ENCODE measurements at places on chromosomes 5 and 9.

DNA sequence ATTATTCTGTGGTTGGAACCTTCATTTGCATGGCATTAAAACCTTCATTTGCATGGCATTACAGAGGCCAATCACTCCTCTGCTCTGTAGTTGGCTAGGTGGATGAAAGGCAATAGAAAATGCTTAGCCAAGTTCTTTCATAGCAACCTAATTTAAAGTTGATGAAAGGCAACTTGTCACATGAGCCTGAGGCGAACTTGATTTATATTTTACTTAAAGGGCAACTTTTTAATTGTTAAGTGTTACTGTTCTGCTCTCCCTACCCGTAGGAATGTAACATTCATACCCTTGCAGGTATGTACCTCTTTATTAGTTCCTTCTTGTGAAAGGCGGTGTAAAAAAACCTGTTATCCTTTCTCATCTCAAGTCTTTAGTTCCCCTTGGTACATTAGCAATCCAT lies 7.9 kb upstream of the ERMP1 start:
- DNase-seq = no peak

- no peak for DNase-seq
Observed at GRCh38 chr5:137695651-137696428, 40.0 kb downstream of the KLHL3 start.

DNA sequence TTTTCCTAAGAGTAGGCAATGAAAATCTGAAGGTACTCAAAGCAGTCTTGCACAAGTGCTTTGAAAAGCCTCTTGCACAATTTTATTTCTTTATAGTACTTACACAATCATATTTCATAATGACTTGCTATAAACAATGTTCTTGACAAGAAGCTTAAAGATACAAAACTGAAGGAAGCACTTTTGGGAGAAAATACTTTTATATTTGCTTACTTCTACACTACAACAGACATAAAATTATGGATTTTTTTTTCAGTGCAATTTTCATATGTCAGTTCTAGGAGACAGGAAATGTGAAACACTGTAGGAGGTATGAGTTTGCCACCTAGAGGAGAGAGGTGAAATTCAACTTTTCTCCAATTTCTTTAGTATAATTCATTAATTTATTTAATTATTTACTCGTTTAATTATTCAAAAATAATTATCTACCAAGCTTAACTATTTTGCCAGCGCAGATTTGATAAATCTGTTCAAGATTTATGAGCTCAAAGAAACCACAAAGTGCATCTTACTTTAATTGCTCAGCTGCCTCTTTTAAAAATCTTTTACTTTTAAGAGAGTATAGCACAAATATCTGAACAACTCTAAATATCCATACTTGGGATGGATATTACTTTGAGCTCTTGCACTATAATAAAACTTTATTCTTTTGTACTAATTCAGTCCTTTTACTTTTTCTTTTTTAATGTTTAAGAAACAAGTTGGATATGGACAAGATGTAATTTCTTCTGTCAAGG lies 29.0 kb upstream of the CDKN2B start:
- no peak for DNase-seq

GRCh38 chr5:9544502-9545135 lies 1.3 kb downstream of the SEMA5A start:
- no peak for DNase-seq

DNA sequence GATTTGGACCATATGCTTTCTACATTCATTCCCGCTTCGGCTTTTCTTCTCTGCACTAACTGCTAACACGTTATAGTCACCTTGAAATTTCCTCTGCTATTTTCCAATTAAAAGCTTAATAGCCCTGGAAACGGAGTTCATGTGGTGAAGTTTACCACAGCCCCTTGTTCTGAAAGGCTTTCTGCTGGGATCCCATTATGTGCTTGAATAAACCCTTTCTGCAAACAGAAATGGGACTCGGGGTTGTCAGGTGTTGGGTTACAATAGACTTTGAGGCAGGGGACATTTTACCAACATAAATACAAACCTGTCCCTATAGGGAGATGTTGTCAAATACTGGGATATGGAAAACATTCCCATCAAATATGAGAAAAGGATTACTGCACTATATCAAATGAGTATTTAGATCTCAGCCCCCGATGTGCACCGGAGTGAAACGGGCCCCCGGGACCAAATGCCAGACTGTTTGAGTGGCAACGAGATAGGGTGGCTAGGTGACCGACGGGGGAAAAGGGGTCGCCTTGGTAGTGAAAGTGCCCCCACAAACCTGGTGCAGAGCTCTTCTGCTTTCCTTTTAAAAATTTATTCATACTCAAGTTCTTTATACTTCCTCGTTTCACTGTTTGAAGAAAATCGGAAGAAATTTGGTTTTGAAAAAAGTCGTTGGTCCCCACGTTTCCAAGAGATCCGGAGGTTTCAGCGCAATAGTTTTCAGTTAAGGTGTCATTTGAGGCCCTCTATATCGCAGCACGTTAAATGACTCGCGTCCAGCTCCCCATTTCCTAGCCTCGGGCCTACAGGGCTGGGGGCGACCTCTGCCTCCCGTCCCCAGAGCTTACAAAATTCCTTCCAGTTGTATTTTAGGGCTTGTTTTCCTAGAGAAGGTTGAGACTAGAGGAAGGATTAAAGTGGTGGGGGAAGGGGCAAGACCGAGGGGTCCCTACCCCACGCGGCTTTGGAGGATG lies 2.1 kb upstream of the DMRT3 start:
- DNase-seq = no peak

DNA sequence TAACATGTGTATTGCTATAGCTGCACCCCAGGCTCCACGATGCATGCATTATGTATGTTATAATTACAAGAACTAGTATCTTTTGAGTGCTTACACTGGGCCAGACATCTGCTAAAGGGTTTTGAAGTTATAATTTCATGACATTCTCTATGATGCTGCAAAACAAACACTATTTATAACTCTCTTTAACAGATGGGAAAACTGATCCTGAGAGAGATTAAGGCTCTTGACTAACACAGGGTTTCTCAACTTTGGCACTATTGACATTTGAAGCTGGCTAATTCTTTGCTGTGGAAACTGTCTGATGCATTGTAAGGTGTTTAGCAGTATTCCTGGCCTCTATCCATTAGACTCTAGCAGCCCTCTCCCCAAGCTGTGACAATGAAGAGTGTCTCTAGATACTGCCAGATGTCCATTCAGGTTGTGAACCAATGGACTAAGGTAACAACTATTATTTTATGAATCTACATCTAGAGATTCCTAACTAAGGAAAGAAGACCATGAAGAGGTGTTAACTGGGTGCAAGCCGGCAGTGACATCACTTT lies 258.6 kb downstream of the ASTN2 start:
- DNase-seq = no peak

DNA sequence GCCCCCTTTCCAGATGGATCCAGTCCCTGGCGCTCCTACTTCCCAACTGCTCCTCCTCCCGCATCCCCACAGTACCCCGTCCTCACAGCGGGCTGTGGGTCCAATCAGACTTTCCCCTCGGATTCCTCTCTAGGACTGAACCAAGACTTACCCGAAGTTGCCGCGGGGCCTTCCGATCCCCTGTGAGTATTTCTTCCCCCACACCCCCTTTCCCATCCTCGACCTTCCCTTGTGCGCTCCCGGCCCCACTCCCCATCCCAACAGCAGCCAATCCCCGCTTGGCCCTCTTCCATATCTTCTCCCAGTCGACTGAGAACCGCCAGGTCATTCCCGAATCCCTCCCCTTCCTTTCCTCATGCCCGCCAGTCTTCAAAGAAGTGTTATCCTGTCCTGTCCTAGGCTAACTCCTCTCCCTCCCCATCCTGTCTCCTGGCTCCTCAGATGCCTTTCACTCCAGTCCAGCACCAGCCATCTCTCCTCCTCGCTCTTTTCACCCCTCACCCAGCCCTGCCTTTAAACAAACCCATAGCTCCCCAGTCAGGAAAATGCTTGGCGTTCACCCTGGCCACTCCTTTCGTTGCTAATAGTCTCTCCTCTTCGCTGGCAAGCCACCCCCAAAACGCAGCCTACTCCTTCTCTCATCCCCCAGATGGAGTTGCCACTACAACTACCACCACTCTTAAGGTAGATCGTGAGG lies 646 bp downstream of the SWI5 start:
- no peak for DNase-seq

- DNase-seq = no peak
Observed at GRCh38 chr5:174433098-174433497, 291.3 kb upstream of the MSX2 start.
